ENCODE measurements at places on chromosomes 7 and 10.
A peak's percentile ranks its signal among the peaks of the same experiment; 100 is the strongest.

GRCh38 chr7:122764020-122764419 lies 61.3 kb upstream of the RNF148 start:
- DNase-seq, result no peak

- no peak for DNase-seq
Observed at GRCh38 chr10:58347967-58348366, 13.2 kb downstream of the UBE2D1 start.

DNA sequence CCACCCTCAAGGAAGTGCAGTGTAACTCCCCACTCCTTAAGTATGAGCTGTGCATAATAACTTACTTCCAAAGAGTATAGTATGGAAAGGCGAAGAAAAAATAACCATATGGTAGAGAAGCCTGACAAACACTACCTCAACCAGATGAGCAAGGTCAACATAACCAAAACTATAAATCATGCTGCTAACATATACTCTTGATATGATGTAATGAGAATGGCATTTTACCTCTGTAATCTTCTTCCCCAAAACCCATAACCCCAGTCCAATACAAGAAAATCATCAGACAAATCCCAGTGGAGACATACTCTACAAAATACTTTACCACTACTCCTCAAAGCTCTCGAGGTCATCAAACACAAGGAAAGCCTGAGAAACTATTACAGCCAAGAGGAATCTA lies 15.8 kb downstream of the OSBPL3 start:
- DNase-seq, result no peak

- DNase-seq, result no peak
Observed at GRCh38 chr7:98283127-98283886, 1.8 kb downstream of the BRI3 start.

GRCh38 chr7:25382869-25383268 lies 154.6 kb upstream of the NPVF start:
- DNase-seq, result no peak

DNA sequence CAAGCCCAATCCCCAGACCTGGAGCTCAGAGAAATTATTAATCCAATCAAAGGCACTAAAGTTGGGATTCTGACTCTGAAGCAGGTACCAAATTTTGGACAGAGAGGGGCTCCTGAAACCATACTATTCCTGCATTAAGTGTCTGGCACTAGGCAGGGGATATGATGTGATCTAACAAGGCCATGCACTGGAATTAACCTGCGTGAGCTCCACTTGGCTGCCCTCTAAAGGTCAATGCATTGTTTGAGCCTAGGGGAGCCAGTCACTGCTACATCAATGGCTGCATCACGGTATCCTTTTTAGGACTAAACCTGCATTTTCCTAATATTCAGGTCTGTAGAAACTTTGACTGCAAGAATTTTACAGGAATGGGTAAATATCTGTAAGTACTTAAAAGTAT lies 42.1 kb downstream of the ST8SIA6 start:
- no peak for DNase-seq

DNA sequence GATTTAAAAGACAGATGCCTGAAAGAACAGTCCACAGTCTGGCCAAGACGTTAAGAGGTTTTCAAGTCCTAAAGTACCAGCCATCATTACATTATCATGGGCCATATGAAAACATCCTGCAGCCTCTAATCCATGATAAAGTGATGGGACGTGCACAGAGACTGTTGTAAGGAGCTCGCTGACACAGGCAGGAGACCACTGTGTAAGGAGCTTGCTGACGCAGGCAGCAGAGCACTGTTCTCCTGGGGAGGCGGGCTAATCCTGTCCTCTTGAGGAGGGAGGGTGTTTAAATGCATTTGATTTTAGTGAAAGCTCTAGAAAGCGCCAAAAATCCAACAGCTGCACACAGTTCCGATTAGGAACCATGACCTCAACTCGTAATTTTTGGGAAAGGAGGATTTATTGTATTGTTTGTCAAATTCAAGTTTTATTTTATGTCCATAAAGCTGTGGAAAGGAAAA lies 16.9 kb downstream of the SVIL start:
- DNase-seq, result peak; percentile 62

DNA sequence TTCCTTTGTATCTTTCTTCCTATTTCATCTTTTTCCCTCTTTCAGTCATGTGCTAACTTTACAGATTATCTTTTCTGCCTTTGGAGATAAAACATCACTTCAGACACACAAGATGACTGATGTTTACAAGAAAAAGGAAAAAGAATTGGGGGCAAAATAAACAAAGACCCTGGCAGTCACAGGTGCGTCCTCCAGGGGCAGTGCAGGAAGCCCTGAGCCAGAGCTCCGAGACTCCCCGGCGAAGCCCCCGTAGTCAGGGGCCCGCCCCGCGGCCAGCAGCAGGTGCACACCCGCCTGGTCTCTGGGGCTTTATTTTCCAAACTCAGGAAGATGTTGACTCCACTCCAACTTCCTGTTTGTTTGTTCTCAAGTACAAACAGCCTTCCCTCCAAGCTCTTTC lies 10.2 kb downstream of the STK32C start:
- peak; percentile 95 for DNase-seq

DNA sequence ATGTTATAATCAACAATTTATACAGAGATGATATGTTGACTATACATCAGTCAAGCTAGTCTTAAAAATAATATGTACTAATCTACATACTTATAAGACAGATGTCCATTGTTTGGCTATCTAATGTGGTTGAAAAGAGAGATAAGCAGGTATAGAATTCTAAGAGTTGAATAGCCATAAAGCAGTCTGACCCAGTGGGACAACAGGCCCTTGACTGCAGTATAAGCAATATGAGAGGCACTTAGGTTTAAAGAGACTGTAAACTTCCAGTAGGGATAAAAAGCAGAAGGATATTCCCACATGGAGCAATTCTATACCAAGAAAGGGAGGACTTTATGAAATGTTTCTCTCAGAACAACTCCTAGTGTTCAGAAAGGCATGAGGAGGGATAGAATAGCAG lies 139.3 kb downstream of the ELAPOR2 start:
- DNase-seq, result no peak

DNA sequence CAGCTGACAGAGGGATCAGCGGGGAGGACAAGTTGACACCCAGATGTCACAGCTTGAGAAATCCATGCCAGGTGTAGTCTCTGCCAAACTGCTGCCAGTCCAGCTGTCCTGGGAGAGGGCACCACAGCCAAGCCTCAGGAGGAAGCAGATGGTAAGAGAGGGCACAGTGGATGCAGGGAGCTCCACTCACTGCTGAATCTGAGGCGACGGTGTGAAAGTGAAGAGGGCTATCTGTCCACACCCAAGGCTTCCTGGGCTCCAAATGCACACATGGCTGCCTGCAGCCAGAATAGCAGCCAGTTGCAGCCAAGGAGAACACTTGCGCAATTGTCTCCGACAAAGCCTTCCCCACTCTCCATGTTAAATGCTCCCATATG lies 502.4 kb downstream of the GRID1 start:
- no peak for DNase-seq

DNA sequence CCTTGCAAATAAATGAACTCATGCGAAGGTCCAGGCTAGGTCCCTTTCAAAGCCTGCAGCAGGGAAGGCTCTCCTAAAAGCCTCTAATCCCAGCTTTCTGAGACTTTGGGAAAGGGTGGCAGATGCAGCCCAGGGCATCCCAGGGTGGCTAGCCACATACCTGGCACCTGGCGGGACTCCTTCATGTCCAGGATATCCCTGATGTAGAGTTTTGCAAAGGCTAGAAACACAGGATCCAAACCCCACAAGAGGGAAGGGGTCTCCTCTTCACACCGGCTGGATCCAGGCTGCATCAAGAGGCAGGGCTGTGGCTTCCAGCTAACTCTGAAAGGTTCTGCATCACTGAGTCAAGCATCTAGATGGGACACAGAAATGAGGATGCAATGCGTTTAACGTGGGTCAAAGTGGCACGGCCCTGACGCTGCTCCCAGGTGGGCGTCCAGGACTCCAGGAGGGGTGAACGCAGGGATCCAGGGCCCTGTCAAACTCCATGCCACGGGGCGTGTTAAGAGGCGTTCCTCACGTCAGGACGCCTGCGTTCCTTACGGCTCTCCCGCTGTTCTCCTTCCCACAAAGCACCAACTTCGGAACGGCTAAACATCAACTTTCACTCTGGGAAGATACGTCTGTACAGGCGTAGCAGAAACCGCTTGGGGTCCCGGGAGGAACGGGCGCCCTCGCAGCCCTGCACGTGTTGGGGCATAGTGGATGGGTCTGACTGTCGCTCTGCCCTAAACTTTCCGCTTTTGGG lies 507 bp downstream of the STN1 start:
- DNase-seq, result no peak

- DNase-seq, result no peak
Observed at GRCh38 chr7:30354791-30355190, 70.4 kb downstream of the ZNRF2 start.

GRCh38 chr7:138188290-138188858 lies 112.1 kb downstream of the AKR1D1 start:
- no peak for DNase-seq

DNA sequence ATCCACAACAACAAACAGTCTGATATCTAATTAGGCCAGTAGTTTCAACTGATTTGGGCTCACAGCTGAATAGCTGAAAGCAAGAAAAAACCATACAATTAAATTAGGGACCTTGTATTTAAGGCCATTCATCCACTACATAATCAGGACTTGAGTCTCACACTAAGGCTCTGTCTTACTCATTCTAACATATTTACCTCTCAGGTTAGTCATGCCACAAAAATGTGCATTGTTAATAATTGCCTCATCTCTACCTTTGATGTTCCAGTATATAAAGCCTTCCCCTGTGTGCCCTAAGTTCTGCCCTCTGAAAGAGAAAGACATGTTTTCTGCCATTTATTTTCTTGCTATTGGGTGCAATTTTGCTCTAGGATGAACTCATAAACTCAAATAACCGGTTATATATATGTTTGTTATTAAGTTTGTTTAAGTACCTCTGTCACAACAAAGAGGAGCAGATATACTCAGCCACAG lies 5.3 kb upstream of the C1GALT1 start:
- no peak for DNase-seq

GRCh38 chr10:128077155-128077875 lies 48.9 kb downstream of the MKI67 start:
- no peak for DNase-seq

DNA sequence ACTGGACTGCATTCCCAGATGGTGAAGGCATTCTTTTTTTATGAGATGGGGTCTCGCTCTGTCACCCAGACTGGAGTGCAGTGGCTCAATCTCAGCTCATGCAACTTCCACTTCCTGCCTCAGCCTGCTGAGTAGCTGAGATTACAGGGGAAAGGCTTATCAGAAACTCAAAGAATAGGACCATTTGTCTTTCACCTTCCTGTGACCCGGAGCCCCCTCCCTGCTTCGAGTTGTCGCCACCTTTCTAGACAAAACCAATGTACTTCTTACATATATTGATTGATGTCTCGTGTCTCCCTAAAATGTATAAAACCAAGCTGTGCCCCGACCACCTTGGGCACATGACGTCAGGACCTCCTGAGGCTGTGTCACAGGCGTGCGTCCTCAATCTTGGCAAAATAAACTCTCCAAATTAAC lies 1.8 kb upstream of the METTL27 start:
- DNase-seq, result no peak

- no peak for DNase-seq
Observed at GRCh38 chr10:119252051-119252465, 44.7 kb downstream of the GRK5 start.

GRCh38 chr7:66921396-66921917 lies 432 bp downstream of the TMEM248 start:
- no peak for DNase-seq
